ENCODE measurements at places on chromosomes 7 and 10. TPM values are rescaled to one million over a fixed set of nuclear protein-coding genes. Genes with fewer than 3 reads are reported as not detected.

DNA sequence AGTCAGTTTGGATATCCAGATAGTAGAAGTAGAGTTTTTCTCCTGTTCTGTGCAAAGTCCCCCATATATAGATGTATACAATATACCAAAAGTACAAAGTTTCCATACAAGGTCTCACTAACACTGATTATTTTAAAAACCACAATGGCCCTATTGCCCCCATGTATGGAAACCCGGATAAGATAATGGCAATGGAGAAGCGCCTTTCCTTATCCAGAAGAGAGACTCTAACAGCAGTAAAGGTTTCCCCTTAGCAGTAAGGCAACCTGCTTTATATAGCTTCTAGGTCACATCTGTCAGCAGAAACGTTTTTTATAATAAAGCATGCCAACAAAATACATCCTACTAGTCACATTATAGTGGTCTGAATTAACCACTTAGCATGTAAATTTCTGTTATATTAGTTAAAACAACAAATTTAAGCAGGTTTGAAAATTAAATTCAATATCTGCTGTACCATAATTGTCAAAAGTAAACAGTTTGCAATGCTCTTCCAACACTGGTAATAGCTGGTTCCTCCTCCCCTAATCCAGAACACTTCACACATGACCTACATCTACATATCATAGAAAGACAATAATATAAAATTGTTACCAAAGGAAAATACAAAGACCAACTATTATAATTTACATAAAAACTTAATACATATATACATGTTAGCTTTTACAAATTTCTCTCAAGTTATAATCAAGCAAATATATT is 22.4 kb downstream of the USP6NL start:
- DNase-seq = no peak

DNA sequence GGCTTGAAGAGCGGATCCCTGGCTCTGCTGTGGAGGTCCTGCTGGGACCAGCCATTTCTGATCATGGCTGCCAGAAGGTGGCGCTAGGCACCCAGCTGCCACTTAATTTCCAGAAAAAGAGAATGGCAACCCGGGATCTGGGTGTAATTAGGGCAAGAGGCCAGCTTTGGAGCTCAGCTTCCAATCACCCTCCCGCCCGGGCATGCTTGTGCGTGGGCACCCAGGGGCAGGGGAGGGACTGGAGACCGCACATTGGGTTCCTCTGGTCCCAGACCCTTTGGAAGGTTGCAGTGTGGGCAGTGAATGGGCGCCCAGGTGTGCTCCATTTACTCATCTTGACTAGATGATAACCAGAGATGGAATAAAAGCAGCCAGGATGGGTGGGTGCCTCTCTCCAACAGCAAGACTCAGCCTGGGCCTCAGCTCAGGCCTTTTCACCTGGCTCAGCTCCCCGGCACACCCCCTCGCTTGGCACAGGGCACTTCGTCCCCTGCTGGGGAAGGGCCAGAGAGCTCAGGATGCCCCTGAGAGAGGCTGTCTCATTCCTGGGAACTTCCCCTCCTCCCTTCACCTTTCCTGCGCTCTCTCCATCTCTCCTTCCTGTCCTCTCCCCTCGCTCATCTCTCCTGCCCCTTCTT is 14.7 kb downstream of the FAM241B start:
- DNase-seq = peak; percentile 61

The CHAT gene
- not detected for total RNA-seq

GRCh38 chr10:103632247-103632642 is 138.7 kb downstream of the NEURL1 start:
- DNase-seq = no peak

DNA sequence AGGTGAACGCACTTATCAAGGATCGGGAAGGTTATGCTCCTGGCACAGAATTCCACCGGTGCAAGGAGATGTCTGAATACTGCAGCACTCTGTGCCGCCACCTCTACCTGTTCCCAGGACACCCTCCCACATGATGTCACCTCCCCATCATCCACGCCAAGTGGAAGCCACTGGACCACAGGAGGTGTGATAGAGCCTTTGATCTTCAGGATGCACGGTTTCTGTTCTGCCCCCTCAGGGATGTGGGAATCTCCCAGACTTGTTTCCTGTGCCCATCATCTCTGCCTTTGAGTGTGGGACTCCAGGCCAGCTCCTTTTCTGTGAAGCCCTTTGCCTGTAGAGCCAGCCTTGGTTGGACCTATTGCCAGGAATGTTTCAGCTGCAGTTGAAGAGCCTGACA is 11.0 kb upstream of the CLCN1 start:
- DNase-seq = no peak

The SEMA3E gene
- total RNA-seq = 0.18 TPM

- DNase-seq = peak; percentile 50
These were observed 12.7 kb downstream of the ZMIZ1 start for GRCh38 chr10:79081353-79082034.

The LRRC4 gene
- 0.34 TPM for total RNA-seq

The DNAJB9 gene
- 16.2 TPM for total RNA-seq

DNA sequence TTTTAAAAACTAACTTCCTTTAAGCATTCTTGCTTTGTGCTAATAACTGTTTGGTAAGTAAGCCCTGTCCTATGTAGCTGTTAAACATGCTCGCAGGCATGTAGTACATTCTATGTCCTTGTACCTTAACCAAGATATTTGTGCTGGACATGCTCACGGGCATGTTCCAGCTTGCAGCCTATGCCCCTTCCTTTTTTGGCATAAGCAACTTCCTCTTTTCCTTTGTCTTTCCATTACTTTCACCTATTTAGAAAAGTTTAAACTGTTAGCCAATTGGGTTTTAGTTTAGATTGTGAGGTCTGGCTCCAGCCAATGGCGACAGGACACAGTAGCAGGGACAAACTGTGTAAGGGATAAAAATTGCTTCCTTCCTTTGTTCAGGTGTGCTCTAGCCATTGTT is 14.4 kb upstream of the APBB1IP start:
- DNase-seq = no peak

DNA sequence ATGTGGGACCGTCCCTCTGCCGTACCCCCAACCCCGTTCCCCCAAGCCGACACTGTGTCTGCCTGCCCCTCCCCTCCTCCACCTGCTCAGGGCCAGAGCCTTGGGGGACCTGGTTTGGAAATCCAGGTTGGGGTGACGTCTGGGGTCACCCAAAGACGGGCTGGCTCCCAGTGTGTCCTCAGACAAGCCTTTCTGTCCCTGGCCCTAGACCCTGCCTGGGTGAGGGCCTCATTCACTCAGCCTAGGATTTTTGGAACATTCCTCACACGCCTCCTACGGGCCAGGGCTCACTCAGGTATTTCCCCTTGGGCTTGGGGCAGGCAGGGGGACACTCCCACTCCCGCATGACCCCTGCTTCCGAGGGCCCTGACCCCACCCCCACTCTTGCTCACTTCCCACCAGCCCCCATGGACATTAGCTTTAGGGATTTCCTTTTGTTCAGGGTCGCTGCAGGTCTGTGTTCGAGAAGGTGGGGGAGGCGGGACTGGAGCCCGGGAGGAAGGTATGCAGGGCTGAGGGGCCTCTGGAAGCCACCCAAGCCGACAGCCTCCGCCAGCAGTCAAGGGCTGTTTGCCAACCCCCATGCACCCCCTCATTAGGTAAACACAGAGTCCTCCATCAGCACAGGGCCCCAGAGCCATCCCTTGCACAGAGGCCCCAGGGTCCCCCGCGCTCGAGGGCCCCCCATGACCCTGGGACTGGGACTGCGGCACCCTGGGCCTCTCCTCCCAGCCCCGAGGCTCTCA is 35.1 kb downstream of the PDGFA start:
- DNase-seq = no peak

The EPHB6 gene
- 0.82 TPM for total RNA-seq

DNA sequence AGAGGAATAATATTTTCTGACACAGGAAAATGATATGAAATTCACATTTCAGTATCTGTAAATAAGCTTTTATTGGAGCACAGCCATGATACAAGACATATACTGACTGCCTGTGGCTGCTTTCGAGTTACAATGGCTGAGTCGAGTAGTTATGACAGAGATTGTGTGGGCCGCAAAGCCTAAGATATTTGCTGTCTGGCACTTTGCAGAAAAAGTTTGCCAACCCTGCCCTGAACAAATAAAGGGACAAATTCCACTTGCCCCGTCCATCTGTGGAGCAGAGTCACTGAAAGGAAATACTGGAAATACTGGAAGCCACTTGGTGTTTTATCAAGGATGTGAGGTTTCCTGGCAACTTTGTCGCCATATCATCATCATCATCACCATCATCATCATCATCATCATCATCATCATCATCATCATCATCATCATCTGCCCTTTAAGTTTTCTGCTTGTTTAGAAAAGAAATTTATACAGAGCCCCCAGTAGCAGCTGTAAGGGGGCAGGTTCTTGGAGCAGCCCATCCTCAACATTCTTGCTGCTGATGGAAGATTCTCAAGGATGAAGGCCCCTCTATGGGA is 85.8 kb downstream of the TCF7L2 start:
- DNase-seq = no peak

DNA sequence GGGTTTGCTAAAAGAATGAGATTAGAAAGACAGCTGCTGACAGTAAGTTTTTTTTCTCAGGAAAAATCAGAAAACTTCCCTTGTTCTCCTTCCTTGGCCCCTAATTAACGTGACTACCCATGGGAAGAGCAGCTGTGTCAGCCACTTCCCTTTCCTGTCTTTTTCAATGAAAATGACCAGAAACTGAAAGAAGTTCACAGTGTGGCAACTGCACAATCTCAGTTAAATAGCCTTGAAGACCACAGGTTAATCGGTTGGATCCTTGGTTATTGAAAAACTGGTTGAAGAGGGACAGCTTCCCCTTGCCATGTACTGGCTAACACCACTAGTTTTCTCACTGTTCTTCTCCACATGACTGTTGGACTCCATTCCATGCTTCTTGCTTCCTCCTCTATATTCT is 148.8 kb upstream of the AGR3 start:
- DNase-seq = no peak

DNA sequence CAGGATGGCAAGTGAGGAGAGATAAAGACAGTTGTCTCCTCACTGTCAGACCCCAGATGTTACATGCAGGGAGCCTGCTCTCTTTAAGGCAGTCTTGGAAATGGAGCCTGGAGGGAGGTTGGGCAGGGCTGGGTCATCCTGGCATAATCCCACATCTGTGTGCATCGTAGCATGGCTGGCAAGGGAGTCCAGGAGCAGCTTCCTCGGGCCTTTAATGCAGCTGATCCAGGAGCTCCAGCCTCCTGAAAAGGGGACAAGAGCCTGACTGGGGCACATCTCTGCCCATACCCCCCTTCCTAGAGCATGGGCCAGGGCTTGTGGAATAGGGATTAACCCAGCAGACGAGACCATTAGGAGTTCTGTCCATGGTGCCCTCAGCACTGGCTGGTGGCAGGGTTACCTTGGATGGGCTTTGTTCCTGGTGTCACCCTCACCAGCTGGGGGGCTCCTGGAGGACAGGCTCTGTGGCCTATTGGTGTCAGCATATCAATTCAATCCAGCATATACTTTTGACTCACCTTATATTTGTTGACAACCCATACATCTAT is 34.9 kb downstream of the TBATA start:
- no peak for DNase-seq

The WASHC2A gene
- 22.3 TPM for total RNA-seq

GRCh38 chr10:84706875-84707274 is 378.5 kb downstream of the CCSER2 start:
- DNase-seq = peak; percentile 50

DNA sequence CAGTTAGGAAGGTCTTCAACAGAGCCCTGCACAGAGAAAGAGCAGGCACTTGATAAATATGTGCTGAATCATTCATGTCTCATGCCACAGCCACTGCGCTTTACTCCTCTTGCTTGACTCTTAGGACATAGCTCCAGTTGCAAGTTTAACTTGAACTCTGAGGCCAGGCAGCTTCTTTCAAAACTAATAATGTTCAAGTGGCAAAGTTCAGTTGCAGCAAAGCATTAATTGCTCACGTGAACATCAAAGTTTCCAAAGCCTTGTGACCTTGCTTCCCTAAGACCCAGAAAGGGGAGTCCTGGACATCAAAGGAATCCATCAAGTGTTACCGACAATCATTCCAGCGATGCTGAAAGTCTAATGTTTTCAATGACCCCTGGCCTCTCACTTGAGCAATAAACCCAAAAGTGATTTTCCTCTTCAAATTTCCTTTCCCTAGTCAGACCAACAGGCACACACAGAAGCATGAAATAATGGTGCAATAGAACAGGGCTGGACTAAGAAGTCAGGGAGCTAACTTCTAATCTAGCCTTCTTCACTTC is 21.8 kb upstream of the TECTB start:
- no peak for DNase-seq

DNA sequence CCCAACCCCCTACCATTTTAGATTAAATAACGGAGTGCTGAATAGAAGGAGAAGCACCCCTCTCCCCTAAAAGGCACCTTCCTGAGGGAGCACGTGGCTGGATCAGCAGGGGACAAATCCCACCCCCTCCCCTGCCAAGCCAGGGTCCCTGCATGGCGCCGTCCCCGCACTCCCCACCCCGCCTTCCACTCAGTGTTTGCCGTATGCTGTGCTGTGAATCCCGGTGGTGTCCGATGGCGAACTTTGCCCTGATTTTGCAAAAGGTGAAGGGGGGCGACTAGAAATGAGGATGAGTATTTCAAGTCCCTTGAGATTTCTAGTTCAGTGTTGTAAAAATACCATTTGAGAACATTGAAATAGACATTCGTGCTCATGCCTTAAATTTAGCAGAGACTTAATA is 83.5 kb upstream of the SH2B2 start:
- DNase-seq = no peak

GRCh38 chr10:116973946-116974455 is 31.0 kb downstream of the SHTN1 start:
- no peak for DNase-seq

DNA sequence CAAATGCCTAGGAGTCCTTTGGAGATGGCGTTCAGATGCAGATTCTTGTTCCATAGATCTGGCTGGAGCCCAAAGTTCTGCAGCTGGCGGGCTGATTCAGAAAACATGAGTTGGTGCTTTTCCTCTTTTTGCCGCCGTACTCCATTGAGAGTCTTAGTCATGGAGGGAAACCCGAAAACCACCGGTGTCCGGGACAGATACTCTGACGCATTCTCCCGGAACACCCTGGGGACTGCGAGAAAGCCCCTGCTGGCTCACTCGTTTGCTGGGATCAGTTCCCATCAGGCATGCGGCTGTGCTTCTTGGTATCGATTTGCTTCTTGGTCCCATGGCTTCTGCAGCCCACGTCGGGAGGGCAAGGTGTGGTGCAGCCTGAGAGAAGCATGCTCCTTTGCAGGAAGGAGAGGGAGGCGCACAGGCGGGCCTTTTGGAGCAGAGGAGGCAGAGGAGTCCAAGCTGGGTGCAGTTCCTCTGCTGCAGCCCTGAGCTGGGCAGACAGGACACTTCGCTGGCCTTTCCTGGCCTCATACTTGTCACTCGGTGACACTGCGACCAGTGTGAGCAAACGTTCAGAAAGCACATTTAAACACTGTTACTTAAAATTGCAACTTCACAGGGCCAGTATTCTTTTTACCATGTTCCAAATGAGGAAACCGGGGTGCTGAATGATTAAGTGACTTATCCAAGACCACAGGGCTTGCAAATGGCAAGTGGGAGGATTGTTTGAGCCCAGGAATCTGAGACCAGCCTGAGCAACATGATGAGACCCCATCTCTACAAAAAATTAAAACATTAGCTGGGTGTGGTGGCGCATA is 30.6 kb upstream of the PFKFB3 start:
- DNase-seq = peak; percentile 84

Measured in SJSA1 (cell line).